ENCODE measurements at places on chromosomes 6 and 20.
A peak's percentile ranks its signal among the peaks of the same experiment; 100 is the strongest.

DNA sequence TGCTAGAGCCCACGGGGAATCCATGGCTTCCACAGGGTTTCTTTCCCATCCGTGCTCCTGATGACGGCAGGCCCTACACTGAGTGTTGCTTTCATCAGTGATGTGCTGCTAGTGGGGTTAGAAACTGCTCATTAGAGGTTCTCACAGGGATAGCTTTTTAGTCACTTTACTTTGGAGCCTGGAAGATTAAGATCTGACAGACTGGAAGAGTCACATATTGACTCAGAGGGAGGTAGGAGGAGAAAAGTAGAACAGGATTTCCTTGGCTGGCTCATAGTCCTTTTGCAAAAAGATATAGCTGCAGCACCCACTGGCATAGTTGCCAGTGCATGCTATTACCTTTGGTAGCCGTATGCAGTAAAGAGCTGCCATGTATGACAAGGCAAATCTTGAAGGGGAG, 890.3 kb downstream of the C6orf118 start:
- no peak for DNase-seq

DNA sequence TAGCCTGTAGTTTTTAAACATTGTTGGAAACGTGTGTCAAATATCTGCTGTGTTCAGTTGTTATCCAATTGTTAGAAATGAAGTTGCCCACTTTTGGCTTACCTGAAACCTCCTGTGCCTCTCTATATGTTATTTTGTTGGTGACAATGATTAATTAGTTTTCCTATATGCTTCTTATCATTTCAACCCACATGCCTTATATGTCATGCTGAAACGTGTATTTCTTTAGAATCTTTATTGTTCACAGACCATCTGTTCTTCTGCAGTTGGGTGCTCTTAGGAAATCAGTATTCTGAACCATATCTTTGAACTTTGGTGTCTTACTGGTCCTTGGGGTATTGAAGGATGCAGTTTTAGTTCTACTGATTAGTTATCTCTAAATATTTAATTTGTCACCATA, 91.2 kb upstream of the SCGN start:
- no peak for DNase-seq

DNA sequence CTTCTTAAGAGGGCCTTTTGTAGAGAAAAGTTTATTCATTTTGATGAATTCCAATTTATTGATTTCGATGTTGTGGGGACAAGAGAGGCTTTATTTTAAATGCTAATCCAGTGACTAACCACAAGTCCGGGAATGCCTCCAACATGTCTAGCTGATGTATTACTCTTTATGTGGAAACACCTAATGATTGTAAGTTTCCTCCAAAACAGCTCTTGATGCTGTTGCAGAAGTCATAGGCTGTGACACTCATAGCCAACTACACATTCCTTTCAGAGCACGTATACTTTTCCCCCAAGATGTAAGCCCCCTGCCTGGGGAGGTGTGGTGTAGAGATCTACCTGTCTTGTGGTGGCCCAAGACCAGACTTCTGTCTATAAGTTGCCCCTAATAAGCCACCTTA, 61.3 kb upstream of the RNF24 start:
- DNase-seq, result no peak

GRCh38 chr6:62283796-62284411, 2.1 kb downstream of the KHDRBS2 start:
- no peak for DNase-seq

- DNase-seq, result no peak
Measured at GRCh38 chr6:163392533-163392932, 22.0 kb upstream of the QKI start.

DNA sequence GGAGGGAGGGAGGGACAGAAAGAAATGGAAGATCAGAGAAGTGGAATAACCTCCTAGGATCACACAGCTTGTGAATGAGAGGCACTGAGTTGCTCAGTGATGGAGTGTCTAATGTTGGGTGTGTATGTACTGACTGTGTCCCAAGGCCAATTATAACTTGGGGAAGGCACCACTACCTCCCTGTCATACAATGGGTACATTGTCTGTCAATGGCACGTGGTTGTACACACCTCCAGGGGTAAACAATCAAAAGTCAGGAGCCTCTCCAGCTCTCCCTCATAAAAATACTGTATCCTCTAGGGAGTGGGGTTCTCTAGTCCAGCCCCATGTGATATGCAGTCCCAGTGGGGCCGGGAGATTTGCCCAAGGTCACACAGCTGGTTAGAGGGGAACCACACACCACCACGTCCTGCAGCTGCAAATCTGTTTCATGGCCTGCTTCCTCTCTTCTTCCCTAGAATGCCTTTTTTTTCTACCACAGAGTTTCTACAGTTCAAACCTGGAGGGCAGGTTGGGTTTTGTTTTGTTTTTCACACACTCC, 112.5 kb downstream of the SNX5 start:
- DNase-seq, result no peak

GRCh38 chr6:42095776-42096541, 45.6 kb downstream of the TAF8 start:
- no peak for DNase-seq

GRCh38 chr20:40156600-40157317, 532.3 kb downstream of the MAFB start:
- DNase-seq, result no peak

GRCh38 chr6:15593798-15594197, 69.0 kb downstream of the DTNBP1 start:
- DNase-seq, result no peak

DNA sequence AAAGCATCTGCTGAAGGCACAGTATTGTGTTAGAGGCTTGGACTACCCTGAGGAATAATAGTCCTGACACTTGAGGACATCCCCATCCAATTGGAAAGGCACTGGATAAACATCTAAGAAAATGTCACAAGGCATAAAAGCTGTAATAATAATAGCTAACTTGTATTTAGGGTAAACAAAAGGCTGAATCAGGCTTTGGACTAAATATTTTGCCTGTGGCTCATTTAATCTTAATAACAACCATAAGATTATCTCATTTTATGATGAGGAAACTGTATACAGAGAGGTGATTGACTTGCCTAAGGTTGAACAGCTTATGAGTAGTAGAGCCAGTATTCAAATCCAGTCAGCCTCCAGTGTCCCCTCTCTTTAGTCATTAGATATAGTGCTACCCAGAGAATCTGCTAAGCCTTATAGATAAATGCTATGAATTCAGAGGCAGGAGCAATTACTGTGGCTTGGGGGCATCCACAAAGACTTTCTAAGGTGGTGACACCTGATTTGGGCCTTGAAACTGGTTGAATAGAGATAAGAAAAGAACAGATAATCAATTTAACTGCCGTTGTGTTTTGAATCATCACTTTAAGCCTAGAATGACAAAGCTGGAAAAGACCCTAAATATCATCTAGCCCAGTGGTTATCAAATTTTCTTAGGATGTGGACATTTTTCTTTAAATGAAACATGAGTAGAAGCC, 7.5 kb upstream of the ZSWIM1 start:
- no peak for DNase-seq

DNA sequence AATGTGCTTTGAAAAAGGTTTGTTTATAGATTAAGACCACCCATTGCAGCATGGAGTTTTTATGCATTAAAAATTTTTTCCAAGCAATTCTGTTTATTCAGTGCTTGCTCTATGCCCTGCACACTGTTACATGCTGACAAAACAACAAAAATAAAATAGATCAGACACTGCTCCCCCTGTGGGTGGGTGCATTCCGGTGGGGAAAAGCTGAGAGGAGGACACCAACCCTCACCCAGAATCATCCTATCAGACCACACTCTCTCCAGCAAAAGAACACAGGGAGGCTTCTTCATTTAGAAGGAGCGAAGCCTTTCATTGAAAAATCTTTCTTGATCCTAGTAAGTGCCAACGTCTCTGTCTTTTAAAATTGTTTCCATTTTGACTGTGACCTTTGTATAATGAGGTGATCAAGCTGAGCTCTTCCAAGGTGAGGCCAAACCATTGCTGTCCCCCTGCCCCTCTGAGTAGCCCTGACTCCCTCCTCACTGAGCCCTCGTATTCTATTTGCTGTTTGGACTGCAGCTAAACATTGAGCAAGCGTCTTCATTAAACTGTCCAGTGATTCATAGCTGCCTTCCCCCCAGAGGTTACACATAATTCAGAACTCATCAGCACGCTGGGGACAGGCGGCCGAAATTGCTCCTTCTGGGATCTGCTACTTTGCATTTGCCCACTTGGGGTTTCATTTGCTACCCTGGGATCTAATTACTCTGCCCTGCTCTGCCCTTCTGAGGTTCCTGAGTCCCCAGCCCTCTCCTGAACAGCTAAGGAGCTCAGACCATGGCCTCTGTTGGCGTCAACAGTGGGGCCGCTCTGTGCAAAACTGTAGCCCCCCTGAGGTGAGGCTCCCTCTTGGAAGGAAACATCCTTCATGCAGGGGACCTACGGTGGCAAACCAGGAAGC, 102.4 kb downstream of the F13A1 start:
- no peak for DNase-seq

DNA sequence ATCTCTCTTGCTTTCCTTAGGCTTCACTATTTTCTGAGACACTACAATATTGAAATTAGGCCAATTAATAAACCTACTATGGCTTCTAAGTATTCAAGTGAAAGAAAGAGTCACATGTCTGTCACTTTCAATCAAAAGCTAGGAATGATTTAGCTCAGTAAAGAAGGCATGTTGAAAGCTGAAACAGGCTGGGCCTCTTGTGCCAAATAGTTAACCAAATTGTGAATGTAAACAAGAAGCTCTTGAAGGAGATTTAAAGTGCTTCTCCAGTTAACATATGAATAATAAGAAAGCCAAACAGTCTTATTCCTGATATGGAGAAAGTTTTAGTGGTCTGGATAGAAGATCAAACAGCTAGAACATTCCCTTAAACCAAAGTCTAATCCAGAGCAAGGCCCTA, 236.3 kb downstream of the OTOR start:
- no peak for DNase-seq

- no peak for DNase-seq
Measured at GRCh38 chr20:46362921-46363867, 43.2 kb downstream of the ELMO2 start.

DNA sequence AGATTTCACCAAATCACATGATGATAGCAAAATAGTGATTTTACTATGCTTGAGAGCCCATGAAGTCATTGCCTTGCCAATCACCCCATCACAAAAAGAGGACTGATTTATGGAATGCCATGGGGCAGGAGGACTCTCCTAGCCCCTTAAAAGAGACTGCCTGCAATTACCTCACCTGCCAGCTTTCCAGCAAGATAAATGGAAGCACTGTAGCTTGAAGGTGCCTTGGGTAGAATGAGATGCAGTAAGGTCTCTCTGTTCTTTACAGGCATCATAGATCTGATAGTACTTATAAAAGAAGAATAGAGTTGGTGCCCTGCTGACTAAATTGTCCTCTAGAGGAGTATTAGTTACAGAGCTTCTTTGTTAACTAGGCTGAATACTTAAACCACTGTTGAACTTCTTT, 242.3 kb downstream of the TMEM242 start:
- DNase-seq, result no peak

DNA sequence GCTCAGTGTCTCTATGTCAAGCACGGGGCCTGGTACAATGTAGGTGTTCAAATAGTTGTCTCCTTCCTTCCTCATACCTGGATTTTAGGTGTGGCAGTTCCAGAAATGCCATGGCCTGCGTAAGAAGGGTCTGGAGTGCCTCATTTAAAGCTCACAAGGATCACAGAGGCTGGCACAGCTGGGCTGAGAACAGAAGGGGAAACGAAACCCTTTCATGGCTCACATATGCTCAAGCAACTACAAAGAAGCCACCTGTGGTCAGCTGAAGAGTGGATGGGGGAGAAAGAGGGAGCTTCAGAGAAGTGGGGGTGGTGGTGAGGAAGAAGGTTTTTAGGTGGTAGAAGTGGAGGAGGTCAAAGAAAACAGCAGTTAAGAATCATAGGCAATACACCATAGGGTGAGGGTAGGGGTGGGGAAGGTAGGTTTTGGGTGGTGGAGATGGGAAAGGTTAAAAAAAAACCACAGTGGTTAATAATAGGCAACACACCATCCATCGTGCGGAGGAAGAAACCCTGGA, 17.0 kb upstream of the TOP1 start:
- no peak for DNase-seq

DNA sequence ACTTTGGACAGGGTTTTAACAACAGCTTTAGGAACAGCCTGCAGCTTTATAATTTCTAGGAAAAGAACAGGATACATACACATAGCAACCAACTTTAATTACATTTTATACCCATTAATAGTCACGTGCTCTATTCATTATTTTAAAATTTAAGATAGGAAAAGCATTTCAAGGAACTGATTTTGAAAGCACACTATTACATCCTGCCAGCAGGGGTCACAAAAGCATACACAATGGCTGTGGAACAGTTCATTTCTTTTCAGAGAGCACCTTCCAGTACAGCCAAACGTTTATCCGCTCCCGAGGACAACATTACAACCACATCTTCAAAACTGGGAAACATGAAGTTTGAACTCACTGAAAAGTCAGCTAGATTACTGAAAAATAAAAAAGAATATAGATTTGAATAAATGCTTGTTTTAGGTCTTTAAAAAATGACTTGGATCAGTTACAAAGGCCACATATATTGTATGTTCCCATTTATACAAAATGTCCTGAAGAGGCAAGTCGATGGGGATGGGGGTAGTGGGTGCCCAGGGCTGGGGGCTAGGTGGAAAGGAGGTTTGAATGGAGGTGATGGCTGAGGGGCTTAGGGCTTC, 104.6 kb upstream of the EXOC2 start:
- DNase-seq, result peak; percentile 12

GRCh38 chr6:93419304-93420162, at the start of gene EPHA7:
Gene EPHA7, minus strand, starts transcription at chr6:93419559. Its CDS starts 218 bp downstream, at chr6:93419341.
- no peak for DNase-seq
